Right ventricle myocardium inferior (tissue), 1 donor: ENCODE measurements at places on chromosomes 4 and X. TPM values are rescaled to one million over a fixed set of nuclear protein-coding genes. Genes with fewer than 3 reads are reported as not detected.
A peak's percentile ranks its signal among the peaks of the same experiment; 100 is the strongest.

UGT2B15 gene
- not detected for total RNA-seq

ZAR1 gene
- total RNA-seq: not detected

MAGEA2 gene
- not detected for total RNA-seq

EDA gene
- 12.4 TPM for total RNA-seq

PCDH7 gene
- 21.7 TPM for total RNA-seq

CXorf49 gene
- not detected for total RNA-seq

RAB40AL gene
- not detected for total RNA-seq

NPY5R gene
- not detected for total RNA-seq

- no peak for DNase-seq
Measured at GRCh38 chr4:10619220-10619619, 65.3 kb downstream of the CLNK start.

- peak; percentile 60 for DNase-seq
Measured at GRCh38 chr4:47646372-47646771, 161.3 kb downstream of the ATP10D start.

GRCh38 chr4:165760182-165760581 lies 112.9 kb upstream of the TLL1 start:
- no peak for DNase-seq

DNA sequence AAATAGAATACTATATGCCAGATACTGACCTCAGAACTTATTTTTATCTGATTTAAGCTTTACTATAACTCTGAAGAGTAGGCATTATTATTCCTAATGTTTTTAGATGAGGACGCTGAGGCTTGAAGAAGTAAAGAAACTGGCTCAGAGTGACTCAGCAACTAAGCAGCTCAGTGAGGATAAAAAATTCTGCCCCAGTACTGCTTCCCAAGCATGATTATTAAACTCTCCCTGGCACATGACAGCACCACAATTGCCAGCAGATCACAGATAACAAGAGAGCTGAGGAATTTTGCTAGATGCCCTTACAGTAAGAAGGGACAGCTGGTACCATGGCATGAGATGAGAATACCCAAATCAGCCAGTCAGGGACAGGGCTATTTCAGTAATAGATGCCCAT lies 219.4 kb downstream of the NKX6-1 start:
- no peak for DNase-seq

DNA sequence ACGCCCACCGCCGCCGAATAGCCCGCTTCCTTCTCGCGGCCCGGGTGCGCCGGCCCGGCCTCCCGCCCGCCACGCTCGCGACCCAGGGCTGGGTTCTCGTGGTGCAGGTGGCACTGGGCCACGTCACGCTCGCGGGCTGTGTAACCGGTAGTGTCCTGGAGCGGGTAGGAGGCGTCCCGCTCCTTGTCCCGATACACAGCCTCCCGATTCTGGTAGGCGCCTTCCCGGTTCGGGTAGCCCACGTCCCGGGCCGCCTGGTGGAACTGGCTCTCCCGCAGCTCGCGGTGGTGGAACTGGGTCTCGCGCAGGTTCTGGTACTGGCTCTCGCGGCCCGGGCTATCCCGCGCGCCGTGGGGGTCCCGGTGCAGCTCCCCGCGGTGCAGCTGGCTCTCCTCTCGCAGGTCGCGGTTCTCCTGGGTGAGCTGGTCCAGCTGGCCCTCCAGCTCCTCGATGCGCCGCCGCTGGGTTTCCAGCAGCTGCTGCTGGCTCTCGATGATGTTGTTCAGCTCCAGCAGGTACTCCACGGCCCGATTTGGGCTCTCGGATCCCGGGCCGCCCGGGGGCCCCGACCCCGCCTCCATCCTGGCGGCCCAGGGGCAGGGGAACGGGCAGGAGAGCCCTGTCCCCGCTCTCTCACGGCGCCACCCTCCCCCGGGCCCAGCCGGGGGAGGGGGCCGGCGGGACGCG lies 39.3 kb upstream of the IQSEC2 start:
- peak; percentile 69 for DNase-seq

DNA sequence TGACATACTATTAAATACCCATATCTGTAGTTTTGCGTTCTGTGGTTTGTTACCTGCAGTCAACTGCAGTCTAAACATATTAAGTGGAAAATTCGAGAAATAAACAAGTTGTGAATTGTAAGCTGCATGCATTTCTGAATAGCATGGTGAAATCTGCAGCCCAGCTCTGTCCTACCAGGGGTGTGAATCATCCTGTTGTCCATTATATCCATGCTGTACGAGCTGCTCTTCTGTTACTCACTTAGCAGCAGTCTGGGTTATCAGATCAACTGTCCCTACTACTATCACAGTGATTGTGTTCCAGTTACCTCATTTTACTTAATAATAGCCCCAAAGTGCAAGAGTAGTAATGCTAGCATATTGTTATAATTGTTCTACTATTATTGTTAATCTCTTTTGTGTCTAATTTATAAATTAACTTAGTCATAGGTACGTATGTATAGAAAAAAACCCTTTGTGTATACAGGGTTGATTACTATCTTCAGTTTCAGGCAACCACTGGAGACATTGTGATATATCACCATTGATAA lies 173.7 kb upstream of the FAT4 start:
- DNase-seq: no peak

DNA sequence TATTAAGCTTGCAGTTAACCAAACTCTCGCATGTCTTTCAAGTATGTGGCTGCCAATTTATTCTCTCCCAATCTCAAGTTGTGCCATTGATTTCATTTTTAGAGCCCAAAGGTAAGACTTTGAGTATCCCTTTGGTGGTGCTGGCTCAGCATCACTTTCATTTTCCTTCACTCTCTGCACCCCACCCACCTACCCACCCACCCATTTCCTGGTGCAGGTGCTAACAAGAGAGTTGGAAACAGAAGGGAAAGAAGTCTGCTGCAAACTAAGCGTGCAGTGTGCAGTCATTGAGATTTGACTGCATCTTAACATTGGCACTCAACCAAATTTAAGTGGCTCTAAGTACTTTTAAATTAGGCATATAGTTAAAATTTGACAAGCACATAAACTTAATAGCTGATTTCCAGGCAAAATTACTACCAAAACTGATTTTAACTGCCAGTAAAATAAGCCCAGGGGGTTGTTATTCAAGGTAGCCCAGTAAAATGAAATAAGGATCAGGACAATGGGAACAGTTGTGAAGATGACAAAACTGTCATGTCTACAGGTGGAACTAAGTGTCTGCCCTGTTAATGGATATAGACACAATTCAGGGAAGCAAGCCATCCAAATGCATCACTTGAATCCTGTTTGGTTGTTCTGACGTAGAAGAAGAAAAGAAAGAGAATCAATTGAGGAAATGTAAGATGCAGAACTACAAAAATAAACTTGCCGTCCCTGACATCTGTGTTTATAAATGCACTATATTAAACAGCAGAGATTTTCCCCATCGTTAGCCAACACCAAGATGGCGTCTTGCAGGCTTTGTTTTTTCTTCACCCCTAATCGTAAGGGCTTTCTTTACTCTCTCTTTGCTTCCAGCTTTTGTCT lies 184.2 kb downstream of the KDR start:
- no peak for DNase-seq

- no peak for DNase-seq
Measured at GRCh38 chr4:184261246-184261645, 43.6 kb upstream of the ENPP6 start.

- DNase-seq: no peak
Measured at GRCh38 chr4:15868111-15868510, 70.4 kb downstream of the FGFBP1 start.

DNA sequence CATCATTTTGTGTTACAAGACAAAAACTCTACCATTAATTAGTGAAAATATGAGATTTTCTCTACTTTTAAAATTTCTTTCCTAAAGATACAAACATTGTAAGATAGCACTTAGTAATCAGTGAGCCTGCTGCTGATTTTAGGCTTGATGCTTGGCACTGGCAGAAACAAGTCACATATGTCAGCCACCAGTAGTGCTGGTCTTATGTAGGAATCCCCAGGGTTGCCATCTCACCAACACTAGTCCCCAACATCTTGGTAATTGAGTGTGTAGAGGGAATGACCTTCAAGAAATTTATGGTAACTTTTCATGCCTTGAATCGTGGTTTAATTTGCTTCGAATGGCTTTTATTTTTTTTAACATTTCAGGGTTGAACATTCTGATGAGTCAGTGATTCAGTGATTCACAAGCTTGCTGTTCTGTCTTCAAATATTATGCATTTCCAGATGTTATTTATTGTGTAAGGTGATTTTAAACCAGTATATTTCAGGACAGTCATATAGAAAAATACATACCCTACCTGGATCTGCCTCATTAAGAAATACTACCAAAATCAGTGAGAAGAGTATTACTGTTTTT lies 11.9 kb downstream of the EXOC1 start:
- no peak for DNase-seq

GRCh38 chr4:55736605-55737183 lies 82.9 kb upstream of the EXOC1L start:
- DNase-seq: no peak

DNA sequence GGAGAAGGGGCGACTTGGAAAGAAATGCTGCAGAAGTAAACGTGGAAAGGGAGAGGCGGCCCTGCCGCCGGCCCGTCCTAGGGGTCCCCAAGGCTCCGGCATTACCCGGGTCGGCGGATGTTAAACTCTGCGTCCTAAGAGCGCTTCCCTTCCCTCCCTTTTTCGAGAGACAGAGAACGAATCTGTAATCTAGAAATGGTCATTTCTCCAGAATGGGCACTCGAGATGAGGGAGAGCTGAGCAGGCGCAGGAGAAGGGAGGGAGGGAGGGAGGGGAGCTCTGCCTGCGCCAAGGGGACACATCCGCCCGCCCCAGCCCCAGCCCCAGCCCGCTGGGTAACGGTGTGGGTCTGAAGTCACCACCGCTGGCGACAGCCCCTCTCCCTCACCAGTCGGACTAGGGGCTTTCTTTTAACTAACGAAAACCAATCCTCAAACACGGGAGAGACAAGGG lies 1.7 kb downstream of the HCFC1 start:
- no peak for DNase-seq
